HepG2 (cell line): ENCODE measurements at places on chromosomes 2 and 18.

DNA sequence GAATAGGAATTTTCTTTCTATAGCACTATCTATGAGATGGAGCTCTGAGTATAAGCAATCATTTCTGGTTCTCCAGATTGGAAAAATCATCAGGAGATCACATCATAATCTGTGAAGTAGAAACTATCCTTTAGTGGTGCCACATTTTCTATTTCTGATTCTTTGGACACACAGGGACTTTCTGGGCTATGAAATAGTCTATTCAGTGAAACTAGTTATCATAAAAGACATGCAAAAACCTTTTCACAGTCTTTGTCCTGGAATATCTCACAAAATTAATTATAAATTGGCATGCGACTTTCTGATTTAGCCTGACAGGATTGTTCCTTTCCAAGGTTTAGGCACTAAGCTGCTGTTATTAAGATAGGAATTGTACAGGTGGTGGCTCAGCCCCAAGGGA lies 428.6 kb downstream of the DLGAP1 start:
- DNase-seq, result no peak

DNA sequence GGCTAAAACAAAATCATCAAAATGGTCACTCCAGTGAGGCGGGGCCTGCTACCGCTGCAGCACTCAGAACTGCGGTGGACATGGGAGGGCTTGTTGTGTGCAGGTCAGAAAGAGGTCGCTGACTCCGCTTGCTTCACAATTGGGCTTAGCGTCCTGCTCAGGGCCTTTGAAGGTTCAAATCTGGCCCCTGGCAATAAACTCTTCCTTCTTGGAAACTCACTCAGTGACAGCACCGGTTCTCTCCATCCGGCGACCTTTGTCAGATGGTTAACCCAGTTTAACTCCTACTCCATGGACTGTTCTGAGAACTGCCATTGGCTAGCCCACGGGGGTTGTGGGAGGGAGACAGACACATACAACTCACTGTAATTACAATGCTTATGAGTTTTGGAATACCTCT lies 29.0 kb upstream of the LAPTM4A start:
- DNase-seq, result no peak

DNA sequence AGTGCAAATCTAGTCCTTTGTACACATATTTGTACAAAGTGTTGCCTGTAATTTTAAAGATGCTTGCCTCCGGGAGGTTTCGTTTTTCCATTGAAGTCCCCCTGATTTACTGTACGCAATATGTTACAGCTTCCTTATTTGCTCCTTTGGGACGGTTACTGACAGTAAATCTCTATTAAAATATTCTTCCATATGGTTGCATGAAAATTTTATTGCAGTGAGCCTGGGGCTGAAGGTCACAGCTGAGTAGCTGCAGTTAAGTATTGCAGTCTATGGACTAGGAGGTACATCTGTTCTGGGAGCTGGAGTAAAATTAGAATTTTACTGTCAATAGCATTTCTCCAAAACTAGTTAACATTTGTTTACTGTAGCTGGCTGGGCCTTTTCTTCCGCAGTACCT lies 119.2 kb downstream of the ETAA1 start:
- no peak for DNase-seq

- no peak for DNase-seq
Observed at GRCh38 chr2:193371200-193371599, 1176.5 kb upstream of the TMEFF2 start.

- no peak for DNase-seq
Observed at GRCh38 chr2:79087785-79088364, at the start of gene REG1B. TSS of gene REG1B (minus strand) at chr2:79087993. CDS start at chr2:79087612, 381 bp downstream.
